A549 treated with CpdA at 1 μM for 4 hours (cell line): ENCODE measurements at places on chromosomes 11 and 22. TPM values are rescaled to one million over a fixed set of nuclear protein-coding genes. Genes with fewer than 3 reads are reported as not detected.

The DERL3 gene
- 0.22 to 0.64 TPM (median 0.52 TPM) in 5 replicates for total RNA-seq

The GGTLC3 gene
- total RNA-seq = not detected in 5 replicates

The TNNT3 gene
- total RNA-seq = not detected in 5 replicates

The SUSD2 gene
- total RNA-seq = 49.2 to 65.0 TPM (median 59.3 TPM) in 5 replicates

The TOM1 gene
- 14.4 to 16.7 TPM (median 16.0 TPM) in 5 replicates for total RNA-seq

The FAM83F gene
- total RNA-seq = not detected in 5 replicates

The GAS2L1 gene
- total RNA-seq = 18.3 to 33.6 TPM (median 29.1 TPM) in 5 replicates

The C11orf21 gene
- not detected in 5 replicates for total RNA-seq

The FREY1 gene
- 0.37 to 0.59 TPM (median 0.48 TPM) in 4 of 5 replicates, not detected in the other for total RNA-seq

The CCDC188 gene
- total RNA-seq = not detected in 5 replicates

The ATL3 gene
- total RNA-seq = 26.9 to 34.1 TPM (median 31.7 TPM) in 5 replicates

The OR52N4 gene
- not detected in 5 replicates for total RNA-seq

The MYO18B gene
- total RNA-seq = 0.01 to 0.04 TPM (median 0.01 TPM) in 3 of 5 replicates, not detected in the others

The RIMBP3C gene
- 0.10 to 0.26 TPM (median 0.24 TPM) in 5 replicates for total RNA-seq

The CAVIN3 gene
- 24.9 to 33.9 TPM (median 27.9 TPM) in 5 replicates for total RNA-seq

The OR51V1 gene
- not detected in 5 replicates for total RNA-seq

The OR8D4 gene
- total RNA-seq = not detected in 5 replicates

The CFL1 gene
- total RNA-seq = 1,786 to 2,400 TPM (median 2,293 TPM) in 5 replicates

The F2 gene
- total RNA-seq = 1.9 to 2.6 TPM (median 2.1 TPM) in 5 replicates

The LDLRAD3 gene
- 19.3 to 22.6 TPM (median 21.7 TPM) in 5 replicates for total RNA-seq

The ZC3H7B gene
- total RNA-seq = 21.8 to 27.8 TPM (median 25.0 TPM) in 5 replicates

The OR56A1 gene
- total RNA-seq = not detected in 5 replicates

The SYT7 gene
- total RNA-seq = 0.69 to 1.1 TPM (median 1.1 TPM) in 5 replicates

The TST gene
- total RNA-seq = 38.2 to 52.2 TPM (median 50.0 TPM) in 5 replicates

The RAG2 gene
- not detected in 5 replicates for total RNA-seq

The ATG16L2 gene
- total RNA-seq = 3.1 to 5.4 TPM (median 3.5 TPM) in 5 replicates

The GNG3 gene
- 0.08 TPM in 1 of 5 replicates, not detected in the others for total RNA-seq

The C11orf65 gene
- 0.13 to 0.54 TPM (median 0.48 TPM) in 3 of 5 replicates, not detected in the others for total RNA-seq

The TRPM5 gene
- not detected in 5 replicates for total RNA-seq

The SORL1 gene
- 1.6 to 1.8 TPM (median 1.7 TPM) in 5 replicates for total RNA-seq

The PRR14L gene
- total RNA-seq = 6.1 to 8.5 TPM (median 6.6 TPM) in 5 replicates

The UPK3A gene
- total RNA-seq = not detected in 5 replicates

The MFRP gene
- not detected in 5 replicates for total RNA-seq

The WNT11 gene
- total RNA-seq = 0.35 to 1.5 TPM (median 0.97 TPM) in 5 replicates

The SAA2 gene
- total RNA-seq = 0.07 TPM in 1 of 5 replicates, not detected in the others

The OR2D2 gene
- total RNA-seq = not detected in 5 replicates

The LINC01488 gene
- not detected in 5 replicates for total RNA-seq

The CHRM4 gene
- total RNA-seq = 0.43 to 0.75 TPM (median 0.55 TPM) in 5 replicates

The MMP12 gene
- total RNA-seq = 0.02 to 0.09 TPM in 2 of 5 replicates, not detected in the others

The PHETA2 gene
- not detected in 5 replicates for total RNA-seq

The OSM gene
- 0.02 to 0.09 TPM in 2 of 5 replicates, not detected in the others for total RNA-seq

The EMID1 gene
- 0.31 to 0.72 TPM (median 0.38 TPM) in 5 replicates for total RNA-seq

The SEPTIN5 gene
- 7.8 to 10.4 TPM (median 8.7 TPM) in 5 replicates for total RNA-seq
